NB4 (cell line): ENCODE measurements at places on chromosomes 2 and 18.

GRCh38 chr2:31526946-31527732 lies 53.6 kb downstream of the SRD5A2 start:
- DNase-seq = no peak

GRCh38 chr18:42087235-42087634 lies 132.2 kb downstream of the PIK3C3 start:
- no peak for DNase-seq

DNA sequence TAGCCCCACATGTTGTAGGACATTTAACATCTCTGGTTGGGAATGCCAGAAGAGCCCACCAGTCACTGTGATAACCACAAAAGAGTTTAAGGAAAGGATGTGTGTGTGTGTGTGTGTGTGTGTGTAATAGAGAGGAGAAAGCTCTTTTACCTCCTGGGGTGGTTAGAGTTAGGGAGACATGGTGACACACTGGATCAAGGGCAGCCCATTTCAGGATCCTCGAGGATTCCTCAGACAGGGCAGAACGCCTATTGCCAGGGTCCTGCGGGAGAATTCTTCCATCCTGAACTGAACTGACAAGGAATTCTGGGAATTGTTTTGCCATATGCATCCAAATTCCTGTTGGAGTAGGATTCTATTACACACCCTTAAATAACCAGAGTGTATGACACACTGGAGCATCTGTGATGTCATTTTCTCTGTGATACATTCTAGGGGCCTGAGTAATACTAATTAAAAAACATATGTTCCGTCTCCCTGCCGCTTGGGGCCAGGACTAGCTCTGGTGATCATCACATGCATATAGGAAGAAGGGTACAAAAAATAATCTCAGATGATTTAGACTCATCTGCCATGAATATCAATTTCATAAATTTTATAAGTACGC lies 156.4 kb upstream of the MMADHC start:
- no peak for DNase-seq

- no peak for DNase-seq
Observed at GRCh38 chr2:21467910-21468309, 344.1 kb downstream of the TDRD15 start.

- DNase-seq = peak; percentile 46
Observed at GRCh38 chr2:119028327-119029174, 86.6 kb downstream of the MARCO start.
